ENCODE measurements at places on chromosomes 16 and 17.

- no peak for DNase-seq
Observed at GRCh38 chr17:2074919-2075318, 20.0 kb downstream of the HIC1 start.

DNA sequence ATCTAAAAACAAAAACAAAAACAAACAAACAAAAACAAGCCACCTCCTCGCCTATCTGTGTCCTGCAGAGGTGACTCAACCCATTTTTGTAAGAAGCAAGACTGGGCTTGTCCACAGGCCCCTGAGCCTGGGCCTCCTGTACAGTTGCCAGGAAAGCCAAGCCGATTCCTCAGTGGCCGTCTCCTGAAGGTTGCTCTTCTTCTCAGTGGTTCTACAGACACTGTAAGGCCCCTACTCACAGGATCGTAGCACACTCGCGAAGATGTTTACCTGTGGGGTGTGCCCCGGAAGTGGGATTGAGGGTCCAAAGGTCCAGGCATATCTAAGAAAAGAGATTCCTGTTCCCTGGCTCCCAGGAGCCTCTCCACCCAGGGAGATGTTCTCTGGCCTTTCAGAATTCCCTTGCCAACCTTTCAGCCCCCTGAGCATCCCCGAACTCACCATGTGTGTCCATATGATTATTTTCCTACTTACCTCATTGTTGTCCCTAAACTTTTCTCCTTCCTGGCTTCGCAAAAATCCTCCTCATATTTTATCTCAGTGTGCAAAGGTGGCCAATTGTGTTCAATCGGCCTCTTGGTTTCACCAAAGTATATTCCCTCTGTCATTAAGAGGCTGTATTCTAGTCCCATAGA is 7.5 kb upstream of the CES3 start:
- DNase-seq: no peak

DNA sequence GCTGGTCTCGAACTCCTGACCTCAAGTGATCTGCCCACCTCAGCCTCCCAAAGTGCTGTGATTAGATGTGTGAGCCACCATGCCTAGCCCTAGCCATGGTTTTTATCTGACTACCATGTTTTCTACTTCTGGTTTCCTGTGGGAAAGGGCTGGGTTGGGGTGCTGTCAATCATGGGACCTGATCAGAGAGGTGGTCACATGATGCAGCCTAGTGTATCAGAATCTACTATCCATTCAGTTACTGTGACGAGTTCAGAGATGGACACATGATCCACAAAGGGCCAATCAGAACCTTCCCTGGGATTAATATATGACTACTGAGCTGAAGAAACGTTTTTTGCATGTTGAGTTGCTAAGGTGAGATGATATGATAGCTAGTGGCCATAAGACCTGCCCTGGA is 59.1 kb downstream of the ABCC6 start:
- no peak for DNase-seq

GRCh38 chr17:56737421-56738161 is 96.1 kb downstream of the C17orf67 start:
- DNase-seq: no peak

DNA sequence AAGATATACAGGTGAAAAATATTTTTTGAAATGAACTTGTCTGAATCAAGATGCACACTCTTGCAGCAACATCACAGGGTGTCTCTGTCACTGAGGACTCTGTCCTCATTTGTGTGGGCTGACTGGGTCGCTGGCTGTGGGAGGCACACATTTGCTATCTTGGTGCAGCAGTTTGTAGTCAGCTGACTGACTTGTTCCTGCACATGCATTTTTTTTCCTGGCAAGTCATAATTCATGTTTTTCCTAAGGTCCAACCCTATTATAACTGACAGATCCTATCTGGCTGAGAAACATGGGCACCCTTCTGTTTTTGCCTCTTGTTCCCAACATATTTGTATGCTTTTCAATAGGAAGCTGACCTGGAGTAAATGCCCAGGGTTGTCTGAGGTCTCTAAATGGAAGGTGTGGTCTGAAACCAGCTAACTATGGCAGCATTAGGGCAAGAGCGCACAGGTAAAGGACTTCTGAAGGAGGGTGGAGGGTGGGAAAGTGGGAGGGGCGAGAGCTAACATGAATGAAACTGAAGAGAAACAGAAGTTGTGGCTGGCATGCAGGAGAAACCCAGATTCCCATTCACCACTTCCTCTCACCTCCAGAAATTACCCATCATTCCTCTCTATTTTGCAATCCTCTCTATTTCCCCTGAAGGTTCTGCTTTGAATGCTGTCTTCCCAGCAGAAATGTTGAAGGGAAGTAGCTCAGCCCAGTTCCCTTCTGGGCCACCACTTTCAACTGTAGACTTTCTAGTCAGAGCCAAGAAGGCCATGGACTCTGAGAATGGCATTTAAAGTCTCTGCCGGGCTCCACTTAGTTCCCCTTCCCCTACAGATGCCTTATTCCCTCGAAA is 166.1 kb downstream of the PRKCA start:
- no peak for DNase-seq

- no peak for DNase-seq
Observed at GRCh38 chr16:27747946-27748345, 198.0 kb downstream of the KATNIP start.

DNA sequence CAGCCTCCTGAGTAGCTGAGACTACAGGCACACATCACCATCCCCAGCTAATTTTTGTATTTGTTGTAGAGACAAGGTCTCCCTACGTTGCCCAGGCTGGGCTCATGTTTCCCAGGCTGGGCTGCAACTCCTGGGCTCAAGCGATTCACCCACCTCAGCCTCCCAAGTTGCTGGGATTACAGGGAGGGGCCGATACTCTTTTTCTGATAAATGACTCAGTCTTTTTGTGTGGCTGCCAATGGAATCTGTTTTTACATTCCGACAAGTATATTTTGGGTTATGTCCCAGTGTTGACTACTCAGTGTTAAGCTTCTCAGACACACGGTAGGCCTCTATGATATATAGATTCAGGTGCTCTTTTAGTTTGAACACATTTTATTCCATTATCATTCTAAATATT is 58.1 kb downstream of the SLFN11 start:
- DNase-seq: no peak

DNA sequence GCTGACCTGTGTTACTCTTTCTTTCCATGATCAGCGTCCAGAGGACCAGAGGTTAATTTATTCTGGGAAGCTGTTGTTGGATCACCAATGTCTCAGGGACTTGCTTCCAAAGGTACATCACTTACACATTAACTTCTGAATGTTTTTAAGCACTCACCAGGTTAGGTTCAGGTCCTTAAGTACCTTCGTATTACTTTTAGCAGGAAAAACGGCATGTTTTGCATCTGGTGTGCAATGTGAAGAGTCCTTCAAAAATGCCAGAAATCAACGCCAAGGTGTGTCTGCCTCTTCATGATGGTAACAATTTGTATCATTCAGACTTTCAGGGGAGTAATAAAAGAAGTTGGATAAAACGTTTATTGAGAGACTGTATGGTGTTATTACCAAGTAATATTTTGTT is 3.3 kb downstream of the HERPUD1 start:
- DNase-seq: no peak

GRCh38 chr16:12092544-12092921 is 116.0 kb downstream of the SNX29 start:
- no peak for DNase-seq

Data from HEK293T (cell line).